CD4-positive, alpha-beta memory T cell (primary cell): ENCODE measurements at places on chromosomes 3 and 15.
A peak's percentile ranks its signal among the peaks of the same experiment; 100 is the strongest.

DNA sequence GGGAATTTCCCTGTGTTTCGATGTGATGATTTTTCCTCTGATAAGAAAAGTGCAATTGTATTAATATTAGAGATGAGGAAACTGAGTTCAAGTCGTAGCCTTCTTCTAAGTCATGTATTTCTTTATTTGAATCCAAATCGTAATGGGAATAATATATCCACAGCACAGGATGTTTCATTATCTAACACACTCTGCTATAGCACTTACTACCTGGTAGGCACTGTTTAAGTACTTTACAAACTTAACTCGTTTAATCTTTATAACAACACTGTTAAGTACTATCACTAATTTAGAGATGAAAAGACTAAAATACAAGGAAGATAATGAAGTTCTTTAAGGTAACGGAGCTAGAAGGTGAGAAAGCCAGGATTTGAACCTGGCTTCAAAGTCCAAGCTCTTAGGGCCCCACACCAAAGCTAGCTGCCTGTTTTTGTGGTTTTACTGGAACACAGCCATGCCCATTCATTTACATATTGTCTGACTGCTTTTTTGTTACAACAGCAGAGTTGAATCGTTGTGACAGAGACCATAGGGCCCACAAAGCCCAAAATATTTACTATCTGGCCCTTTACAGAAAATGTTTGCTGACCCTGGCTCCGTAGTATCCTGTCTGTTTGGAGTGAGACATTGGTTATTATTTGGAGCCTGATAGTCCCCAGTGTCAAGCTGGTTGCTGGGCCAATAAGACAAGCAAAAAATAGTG lies 9.6 kb upstream of the ATP13A3 start:
- DNase-seq = no peak

DNA sequence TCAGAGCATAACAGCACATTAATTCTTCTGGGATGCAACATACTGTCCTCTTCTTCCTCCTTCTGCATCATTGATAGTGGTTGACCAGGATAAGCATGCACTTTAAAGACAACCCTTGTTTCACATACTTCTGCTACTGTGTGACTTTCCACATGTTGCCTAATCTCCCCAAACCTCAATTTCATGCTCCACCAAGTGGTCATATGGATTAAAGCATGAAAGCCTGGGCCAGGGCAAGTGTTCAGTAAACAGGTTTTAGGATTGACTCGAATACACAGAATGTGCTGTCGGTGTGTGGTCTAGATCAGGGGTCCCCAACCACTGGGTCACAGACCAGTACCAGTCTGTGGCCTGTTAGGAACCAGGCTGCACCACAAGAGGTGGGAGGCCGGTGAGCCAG lies 22.5 kb upstream of the BFSP2 start:
- DNase-seq = no peak

DNA sequence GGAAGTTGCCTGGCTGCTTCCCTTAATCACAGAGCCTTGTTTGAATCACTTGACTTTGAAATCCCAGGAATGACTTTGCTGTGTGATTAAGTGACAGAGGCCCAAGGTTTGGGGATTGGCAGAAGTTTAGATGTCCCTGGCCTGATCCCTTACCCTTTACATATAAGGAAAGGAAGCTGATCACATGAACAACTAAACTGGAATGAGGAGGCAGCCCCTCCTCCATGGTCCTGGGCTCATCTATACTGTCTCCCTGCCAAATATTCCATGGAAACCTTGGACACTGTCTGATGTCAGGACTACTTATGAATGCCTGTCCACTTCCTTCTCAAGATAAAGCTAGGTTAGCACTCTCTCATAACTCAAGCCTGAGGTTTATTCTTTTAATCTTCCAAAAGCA lies 181.3 kb upstream of the CTDSPL start:
- DNase-seq = no peak

- DNase-seq = no peak
Observed at GRCh38 chr15:92043283-92043682, 189.8 kb downstream of the SLCO3A1 start.

DNA sequence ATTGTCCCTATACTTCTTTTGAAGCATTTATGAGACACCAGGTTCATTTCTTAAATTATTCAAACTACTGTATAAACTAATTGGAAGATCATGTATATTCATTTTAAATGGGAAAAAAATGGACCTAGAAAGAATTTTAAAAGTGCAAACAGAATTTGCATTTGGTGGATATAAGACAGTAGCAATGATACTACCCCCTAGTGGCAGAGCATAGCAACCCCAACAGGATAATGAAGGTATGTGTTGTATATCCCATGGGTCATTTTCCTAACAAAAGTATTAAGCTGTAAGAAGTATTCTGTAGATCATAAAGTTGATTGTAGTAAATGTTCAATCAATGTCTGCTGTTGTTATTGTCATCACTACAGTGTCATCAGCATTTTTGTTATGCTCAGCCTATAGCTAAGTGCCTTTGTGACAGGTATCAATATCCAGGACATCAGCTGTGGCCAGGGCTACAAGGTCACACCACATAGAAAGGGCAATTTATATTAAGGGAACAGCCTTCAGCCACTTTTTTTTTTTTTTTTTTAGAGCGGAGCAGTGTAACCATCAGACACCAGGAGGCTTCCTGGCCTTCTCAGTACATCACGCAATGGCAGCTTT lies 175.8 kb downstream of the FOXB1 start:
- peak; percentile 51 for DNase-seq

GRCh38 chr15:88982304-88982945 lies 69.2 kb upstream of the MFGE8 start:
- no peak for DNase-seq

GRCh38 chr3:78165876-78166275 lies 1126.0 kb downstream of the ROBO2 start:
- DNase-seq = no peak

DNA sequence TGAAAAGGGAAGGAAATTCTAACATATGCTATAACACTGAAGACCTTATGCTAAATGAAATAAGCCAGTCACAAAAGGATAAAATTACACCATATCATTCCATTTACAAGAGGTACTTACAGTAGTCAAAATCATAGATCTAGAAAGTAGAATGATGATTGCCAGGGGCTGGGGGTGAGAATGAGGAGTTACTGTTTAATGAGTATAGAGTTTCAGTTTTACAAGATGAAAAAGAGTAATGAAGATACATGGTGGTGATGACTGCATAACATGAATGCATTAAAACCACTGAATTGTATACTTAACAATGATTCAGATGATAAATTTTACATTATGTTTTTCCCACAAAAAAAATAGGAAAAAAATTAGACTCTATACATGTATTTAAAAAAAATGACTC lies 152.6 kb downstream of the SCAPER start:
- no peak for DNase-seq

- DNase-seq = peak; percentile 18
Observed at GRCh38 chr3:183253528-183254486, 754 bp downstream of the B3GNT5 start.

- DNase-seq = no peak
Observed at GRCh38 chr3:112119962-112120836, 12.8 kb downstream of the GCSAM start.

DNA sequence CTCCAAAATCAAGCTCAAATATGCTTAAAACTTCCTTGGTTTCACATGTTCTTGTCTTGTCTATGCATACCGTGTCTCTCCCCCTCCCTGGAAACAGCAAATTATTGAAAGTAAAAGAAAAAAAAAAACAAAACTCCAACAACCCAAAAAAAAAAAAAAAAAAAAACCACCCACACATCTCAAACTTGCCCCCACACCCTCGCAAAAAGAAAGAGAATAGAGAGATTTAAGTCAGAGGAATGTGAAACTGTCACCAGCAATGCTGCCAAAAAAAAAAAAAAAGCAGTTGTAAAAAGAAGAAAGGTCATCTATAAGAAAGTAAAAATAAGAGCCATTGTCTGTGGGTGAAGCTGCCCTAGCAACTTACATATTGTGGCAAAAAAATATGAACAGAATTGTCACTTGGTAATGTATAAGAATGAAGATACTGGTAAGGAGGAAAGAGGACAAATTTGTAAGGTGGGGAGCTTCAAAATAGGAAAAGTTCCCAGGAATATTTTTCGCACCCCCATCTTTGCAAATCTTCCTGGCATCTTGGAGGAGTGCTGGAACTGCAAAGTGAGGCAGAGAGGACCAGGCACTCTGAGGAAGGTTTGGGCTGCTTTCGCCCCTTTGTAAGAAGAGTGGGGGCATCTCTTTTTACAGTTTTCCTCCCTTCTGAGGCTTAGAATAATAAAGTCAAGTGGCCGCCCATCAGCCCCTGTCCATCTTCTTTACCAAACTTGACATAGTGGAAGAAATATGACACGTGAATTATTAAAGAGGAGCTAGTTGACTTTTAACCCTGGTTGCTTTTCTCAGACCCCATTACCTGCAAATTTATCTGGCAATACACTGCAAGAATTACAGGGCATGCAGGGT lies 81.8 kb downstream of the NR2F2 start:
- DNase-seq = no peak

GRCh38 chr3:121994551-121994950 lies 27.5 kb downstream of the ILDR1 start:
- DNase-seq = no peak

DNA sequence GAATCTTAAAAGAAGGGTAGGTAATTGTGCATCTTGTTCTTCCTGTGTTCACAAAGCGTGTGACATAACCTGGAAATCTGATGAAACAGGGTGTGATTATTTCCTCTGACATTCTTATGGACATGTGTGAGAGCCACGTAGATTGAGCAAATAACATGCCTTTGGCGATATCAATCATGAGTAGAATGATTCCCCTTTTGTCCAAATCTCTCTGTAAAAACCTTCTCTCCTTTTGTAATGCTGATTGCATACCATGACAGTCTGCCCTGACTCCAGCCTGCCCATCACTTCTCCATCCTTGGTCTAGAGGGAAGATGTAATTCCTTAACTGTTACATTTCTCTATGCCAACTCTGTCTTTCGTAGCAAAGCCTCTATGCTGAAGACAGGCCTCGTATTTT lies 115.0 kb downstream of the IL5RA start:
- DNase-seq = no peak

DNA sequence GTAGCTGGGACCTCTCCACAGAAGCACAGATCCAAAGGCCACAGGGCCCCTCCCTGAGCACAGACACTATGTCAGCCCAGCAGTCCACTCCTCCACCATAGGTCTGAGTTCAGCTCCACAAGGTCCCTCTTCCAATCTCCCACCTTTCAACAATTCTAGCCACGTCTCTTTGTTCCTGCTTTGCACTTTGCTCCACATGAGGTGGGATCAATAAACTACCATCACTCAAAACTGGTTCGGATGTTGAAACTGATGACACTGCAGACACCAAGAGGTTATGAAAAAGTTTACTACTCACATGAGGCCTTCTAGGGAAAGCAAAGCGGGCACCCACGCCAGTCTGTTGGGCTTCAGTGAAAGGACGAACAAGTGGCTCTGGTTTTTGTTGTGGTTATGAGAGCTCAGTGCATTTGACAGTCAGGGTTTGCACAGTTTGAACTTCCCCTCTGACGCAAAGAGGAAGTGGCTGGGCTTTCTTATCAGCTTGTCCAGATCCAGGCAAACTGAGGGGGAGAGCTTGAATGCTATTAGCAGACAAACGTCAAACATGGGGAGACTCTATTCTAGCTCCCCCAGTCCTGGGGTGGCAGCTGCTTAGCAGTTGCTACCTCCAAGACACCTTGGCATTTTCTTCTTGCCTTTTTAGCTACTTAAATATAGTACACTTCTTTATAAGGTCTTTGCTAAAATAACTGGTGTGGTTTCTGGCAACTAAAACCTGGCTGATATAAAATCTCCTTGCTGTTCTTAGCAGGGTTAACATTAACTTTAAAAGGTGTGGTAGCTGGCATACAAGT lies 37.8 kb downstream of the ZNF445 start:
- peak; percentile 84 for DNase-seq

DNA sequence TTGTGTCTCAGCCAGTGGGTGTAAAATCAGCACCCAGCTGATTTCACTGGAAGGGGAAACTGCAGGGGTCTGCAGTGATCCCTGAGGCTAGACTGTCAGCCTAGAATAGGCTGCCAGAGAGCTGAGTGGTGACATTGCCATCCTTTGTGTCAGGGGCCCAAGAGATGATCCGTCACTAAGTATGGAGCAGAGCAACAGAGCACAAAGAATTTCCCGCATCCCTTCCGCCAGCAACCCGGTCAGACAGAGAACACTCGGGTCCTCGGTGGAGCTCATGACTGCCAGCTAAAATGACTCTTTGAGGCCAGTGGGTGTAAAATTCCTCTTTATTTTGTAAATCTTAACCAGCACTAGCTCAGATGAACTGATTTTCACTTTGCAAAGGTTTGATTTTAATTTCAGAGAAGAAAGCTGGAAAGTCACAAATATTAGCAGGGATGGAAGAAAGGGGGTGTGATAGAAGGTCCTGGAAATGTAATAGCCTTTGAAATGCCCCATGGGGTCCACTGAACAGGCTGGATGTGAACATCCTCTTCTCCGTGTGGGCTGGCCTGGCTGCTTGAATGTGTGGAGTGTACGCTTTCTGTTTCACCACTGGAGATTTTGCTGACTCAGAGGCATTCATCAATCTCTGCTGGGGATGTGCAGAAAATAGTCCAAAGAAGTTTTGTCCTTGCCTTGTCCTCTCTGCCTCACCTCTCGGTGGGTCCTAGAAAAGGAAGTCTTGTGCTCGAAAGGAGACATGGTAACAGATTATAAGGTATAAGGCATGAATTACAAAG lies 138.8 kb downstream of the SV2B start:
- no peak for DNase-seq

DNA sequence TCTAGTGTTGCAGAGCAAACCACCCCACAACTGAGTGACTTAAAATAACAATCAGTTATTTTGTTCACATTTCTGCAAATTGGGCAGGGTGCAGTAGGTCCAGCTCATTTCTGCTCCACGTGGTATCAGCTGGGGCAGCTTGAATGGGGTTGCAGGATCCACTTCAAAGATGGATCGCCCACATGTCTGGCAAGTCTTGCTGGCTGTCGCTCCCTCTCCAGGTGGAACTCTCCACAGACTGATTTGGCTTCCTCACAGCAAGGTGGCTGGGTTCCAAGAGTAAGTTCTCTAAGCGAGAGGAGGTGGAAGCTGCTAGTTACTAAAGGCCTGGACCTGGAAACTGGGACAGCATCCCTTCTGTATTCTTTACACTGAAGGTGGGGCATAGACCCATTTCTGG lies 213.3 kb downstream of the SLC9A9 start:
- no peak for DNase-seq

GRCh38 chr3:70272798-70273197 lies 39.6 kb downstream of the MDFIC2 start:
- no peak for DNase-seq

DNA sequence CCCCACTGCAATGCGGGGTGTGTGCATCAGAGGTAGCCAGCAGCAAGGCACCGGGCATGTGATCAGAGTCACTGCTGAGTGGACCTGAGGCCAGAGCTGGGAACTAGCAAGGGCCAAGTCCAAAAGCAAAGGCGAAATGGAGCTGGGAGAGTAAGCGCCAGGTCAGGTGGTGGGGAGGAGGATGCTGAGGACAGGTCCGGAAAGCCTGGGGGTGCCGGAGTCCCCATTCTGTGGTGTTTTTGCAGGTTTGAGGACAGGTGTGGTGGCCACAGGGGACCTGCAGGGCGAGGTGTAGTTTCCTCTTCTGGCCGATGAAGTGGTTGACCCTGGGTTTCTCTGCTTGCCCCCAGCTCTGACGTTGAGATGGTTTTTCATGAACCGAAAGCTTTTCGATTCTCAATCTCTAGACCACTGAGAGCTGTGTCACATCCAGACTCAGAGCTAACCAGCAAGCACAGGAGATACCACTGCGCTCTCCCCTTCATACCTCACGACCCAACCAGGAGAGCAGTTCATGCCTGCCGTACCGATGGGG lies 35.0 kb upstream of the HES1 start:
- DNase-seq = no peak

- DNase-seq = no peak
Observed at GRCh38 chr3:34256021-34256420, 457.6 kb downstream of the PDCD6IP start.

GRCh38 chr3:46429671-46430070 lies 22.6 kb downstream of the CCRL2 start:
- DNase-seq = no peak
